ENCODE measurements at places on chromosomes 1 and 21.

- DNase-seq, result no peak
These were observed 1.3 kb downstream of the TBX15 start for GRCh38 chr1:118986555-118987467.

- DNase-seq, result no peak
These were observed 6.3 kb upstream of the POU3F1 start for GRCh38 chr1:38052750-38053415.

- no peak for DNase-seq
These were observed 42.4 kb downstream of the FBXO2 start for GRCh38 chr1:11611638-11612327.

DNA sequence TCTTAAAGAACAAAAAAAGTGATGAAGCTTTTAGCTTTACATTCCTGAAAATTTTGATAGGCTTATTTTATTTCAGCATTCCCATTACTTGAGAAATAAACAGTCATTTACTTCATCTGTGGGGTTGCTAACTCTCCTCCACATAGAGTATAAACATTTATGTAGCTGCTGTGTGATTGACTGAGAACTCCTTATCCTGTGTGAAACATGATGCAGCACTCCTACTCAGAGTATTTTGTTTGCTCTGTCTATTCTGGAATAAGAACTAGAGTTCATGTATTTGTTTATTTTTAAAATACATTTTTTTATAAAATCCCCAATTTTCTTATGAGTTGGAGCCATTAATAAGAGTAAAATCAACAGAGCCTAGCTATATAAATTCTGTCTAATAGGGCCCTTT, 318.7 kb upstream of the SPAG17 start:
- DNase-seq, result no peak

DNA sequence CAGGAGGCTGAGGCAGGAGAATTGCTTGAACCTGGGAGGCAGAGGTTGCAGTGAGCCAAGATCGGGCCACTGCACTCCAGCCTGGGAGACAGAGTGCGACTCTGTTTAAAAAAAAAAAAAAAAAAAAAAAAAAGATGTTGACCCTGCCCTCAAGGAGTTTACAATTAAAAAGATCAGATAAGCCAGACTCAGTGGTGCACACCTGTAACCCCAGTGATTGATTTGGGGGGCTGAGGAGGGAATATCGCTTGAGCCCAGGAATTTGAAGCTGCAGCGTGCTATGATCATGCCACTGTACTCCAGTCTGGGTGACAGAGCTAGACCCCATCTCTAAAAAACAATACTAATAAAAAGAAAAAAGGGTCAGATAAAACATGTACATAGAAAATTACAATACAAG, 1.6 kb upstream of the SESN2 start:
- no peak for DNase-seq

GRCh38 chr1:9759939-9760338, 63.8 kb downstream of the CLSTN1 start:
- no peak for DNase-seq

DNA sequence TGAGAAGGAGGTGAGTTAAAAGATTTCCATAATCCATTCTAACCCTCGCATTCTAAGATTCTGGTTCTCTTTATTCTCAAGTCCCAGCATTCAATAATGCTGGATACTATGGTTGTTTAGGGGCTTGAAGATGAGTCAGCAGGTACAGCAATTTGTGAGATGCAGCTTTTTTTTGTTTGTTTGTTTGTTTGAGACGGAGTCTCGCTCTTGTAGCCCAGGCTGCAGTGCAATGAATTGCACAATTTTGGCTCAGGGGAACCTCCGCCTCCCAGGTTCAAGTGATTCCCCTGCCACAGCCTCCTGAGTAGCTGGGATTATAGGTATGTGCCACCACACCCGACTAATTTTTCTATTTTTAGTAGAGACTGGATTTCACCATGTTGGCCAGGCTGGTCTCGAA, 23.3 kb downstream of the EIF4G3 start:
- DNase-seq, result no peak

DNA sequence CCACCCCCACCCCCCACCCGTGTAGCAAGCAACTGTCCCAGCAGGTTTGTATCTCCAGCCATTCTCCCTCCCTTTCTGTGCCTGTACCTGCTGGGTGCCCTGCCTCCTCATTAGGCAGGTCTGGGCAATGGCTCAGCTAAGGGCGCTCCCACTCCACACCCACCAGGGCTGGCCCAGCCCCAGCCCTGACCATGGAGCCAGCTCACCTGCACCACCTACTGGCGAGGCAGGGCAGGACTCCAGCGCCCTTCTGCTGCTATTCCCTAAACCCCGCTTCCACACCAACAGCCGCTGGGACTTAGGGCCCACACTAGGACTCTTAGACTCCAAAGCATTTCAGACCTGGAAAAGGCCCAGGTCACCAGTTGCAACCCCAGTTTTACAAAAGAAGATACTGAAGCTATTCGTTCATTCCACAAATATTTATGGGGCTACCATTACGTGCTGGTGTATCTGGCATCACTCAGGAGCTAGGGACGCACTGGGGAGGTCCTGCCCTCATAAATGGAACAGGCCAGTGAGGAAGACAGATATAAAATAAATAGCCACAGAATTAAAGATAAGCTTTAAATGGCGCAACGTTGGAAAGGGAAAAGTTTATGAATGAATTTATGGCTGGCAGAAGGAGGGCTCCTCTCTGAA, 24.0 kb downstream of the PGLYRP3 start:
- DNase-seq, result no peak

DNA sequence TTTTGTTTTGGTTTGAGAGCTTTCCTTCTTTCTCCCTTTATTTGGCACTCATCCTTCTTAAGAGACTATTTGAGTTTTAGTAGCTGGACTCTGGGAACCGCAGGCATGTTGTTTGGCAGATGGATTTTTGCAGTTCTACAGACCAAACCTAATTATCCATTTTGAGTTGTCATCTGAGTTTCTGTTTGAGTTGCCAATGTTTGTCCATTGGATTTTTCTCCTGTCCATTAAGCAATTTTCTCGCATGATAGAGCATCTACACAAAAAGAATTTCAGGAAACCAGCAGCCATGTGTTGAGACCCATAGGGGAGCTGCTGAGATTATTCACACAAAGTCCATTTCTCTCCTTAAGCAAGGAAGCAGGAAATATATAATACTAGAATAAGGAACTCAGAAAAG, 17.2 kb upstream of the CXADR start:
- no peak for DNase-seq

DNA sequence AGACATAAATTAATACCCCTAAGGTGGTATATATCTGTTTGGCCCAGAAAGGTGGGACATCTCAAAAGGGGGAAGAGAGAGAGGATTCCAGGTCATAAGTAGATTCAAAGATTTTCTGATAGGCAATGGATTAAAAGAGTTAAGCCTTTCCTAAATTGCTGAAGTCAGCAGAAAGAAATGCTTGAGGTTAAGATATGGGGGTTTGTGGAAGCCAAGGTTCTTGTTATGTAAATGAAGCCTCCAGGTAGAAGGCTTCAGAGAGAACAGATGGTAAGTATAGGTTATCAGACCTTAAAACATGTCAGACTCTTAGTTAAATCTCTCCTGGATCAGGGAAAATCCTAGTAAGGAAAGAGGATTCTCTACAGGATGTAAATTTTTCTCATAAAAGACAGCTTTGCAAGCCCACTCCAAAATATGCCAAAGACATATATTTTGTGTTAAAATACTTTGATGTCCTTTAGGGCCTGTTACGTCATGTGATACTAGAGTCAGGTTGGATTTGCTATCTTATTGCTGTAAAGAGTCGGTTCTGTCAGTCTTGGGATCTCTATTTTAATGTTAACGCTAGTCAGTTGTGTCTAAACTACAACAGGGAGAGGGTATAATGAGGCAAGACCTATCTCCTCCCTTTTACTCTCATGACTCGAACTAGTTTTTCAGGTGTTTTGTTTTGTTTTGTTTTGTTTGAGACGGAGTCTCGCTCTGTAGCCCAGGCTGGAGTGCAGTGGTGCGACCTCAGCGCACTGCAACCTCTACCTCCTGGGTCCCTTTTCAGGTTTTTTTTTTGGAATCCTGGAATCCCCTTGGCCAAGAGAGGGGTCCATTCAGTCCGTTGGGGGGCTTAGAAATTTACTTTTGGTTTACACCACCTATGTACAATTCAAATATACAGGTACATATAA, 30.6 kb downstream of the RGS2 start:
- DNase-seq, result no peak

DNA sequence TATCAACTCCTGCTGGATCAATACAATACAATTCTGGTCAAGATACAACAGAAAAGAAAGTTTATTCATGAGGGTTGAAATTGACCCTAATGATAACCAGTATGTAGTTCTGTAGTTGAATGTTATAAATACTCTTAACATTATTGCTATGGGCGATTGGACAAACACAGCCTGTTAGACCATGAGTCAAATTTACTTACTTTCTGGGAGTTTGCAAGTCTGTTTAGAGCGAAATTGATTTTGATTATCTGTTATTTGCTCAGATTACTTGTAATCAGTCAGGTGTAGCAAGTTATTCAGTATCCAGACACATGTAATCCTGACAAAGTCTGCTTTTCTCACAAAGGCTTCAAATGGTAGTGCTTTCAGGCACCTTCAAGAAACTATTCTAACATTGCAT, 216.6 kb upstream of the B3GALT2 start:
- no peak for DNase-seq

GRCh38 chr1:221716713-221717484, 25.0 kb downstream of the DUSP10 start:
- DNase-seq, result no peak

GRCh38 chr1:212613440-212614335, 5.1 kb downstream of the ATF3 start:
- DNase-seq, result no peak

DNA sequence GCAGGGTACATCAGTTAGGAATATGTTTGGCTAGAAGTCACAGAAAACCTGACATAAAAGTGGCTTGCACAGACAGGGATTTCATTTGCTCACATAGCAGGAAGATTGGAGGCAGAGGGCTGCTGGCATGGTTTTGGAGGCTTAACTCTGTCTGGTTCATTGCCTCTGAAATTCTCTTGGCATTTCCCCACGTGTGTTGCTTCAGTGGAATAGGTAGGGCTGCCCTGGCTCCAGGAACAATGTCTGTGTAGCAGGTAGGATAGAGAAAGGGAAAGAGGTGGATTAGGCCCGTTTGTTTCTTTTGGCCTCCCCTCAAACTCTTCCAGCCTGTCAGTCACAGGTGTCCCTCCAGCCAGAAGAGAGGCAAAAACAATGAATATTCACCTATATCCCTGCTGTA, 20.5 kb upstream of the SIPA1L2 start:
- DNase-seq, result no peak

- no peak for DNase-seq
These were observed 44.0 kb downstream of the IGSF21 start for GRCh38 chr1:18151436-18152122.

GRCh38 chr1:34532113-34532512, 222.7 kb upstream of the GJB5 start:
- DNase-seq, result no peak

DNA sequence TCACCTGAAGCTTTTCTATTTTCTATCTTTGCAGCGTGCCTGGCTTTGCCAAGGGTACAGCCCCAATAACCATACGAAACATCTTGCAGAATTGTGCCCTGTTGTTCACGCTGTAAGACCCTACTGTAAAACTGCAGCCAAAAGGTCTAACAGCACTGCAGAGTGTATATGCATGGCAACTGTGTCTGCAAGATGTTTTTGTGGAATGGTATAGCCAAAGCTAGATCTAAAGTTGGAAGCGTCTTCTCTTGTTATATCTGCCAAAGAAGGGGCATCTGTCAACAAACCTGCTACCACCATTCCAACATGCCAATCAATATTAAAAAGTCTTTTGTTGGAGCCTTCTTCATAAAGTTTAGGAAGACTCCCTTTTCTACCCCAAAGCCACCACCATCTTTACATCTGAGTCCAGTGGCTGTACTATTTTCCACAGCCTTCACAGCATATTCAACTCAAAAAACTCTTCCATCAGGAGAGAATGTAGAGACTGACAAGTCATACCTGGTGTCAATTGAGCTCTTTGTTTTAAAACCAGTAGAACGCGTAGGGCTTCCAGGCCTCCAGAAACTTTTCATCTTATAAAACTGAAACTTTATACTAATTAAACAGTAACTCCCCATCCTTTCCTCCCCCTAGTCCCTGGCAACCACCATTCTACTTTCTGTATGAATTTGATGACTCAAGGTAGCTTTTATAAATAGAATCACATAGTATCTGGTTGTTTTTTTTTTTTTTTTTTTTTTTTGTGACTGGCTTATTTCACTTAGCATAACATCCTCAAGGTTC, 40.0 kb downstream of the ZSCAN20 start:
- no peak for DNase-seq

DNA sequence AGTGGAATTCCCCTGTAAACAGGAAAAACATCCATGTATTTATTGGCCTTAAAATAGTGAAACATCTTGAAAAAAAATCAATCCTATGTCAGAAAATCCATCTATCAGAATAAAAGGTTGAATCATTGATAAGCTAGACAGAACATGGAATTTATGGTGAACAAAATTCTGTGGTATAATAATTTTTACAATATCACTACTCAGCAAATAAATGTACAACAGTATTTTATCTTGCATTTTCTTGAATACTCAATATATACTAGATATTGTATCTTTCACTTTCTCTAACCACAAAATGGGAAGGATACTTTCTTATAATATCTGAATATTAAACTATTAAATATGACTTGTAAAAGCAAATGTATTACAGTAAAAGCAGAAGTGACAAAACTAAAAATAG, 5.7 kb upstream of the UBE4B start:
- no peak for DNase-seq

DNA sequence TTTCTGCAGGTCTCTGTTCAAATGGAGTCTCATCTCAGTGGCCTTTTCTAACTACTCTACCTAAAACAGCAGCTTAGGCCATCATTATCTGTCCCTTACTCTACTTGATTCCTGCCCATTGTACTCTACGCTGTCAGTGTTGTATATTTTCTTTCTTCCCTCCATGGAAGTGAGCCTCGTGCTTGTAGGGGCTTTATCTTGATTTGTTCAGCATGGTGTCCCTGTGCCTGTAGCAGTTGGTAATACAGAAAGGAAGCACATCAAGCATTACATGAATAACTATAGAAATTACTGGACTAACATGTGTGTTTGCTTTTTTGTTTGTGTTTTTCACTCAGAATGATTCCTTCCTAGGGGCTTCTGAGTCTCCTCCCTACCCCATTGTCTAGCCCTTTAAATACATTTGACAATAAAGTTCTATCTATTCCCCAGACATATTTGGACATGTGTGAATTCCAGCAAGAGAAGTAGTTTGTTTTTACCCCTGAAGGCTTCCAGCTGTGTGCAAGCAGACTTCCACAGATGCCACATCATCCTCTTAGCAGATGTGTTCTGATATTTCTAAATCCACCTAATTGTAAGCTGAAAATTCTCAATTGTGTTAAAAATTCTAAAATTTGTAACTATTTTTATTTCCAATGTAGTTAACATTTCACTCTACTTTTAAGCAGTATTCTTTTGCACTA, 40.3 kb downstream of the PRMT2 start:
- no peak for DNase-seq

DNA sequence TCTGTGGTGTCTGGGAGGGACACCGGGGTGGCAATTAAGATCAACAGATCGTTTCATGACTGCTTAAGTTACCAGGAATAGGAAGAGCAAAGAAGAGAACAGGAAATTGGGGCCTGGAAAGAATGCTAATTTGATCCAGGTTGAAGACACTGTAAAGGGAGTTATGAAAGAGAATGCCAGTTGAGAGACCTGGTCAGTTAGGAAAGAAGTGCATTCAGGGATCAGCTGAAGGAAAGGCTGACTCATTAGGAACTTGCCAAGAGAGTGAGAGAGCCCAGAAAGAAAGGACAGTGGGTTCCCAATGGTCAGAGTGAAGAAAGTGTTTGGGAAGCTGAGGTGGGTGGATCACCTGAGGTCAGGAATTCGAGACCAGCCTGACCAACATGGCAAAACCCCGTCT, 119.6 kb downstream of the UBE2U start:
- DNase-seq, result no peak

Measured in right renal cortex interstitium (tissue), 3 donors.